Neural crest cell (in vitro differentiated cells): ENCODE measurements at places on chromosomes 2 and 18.

DNA sequence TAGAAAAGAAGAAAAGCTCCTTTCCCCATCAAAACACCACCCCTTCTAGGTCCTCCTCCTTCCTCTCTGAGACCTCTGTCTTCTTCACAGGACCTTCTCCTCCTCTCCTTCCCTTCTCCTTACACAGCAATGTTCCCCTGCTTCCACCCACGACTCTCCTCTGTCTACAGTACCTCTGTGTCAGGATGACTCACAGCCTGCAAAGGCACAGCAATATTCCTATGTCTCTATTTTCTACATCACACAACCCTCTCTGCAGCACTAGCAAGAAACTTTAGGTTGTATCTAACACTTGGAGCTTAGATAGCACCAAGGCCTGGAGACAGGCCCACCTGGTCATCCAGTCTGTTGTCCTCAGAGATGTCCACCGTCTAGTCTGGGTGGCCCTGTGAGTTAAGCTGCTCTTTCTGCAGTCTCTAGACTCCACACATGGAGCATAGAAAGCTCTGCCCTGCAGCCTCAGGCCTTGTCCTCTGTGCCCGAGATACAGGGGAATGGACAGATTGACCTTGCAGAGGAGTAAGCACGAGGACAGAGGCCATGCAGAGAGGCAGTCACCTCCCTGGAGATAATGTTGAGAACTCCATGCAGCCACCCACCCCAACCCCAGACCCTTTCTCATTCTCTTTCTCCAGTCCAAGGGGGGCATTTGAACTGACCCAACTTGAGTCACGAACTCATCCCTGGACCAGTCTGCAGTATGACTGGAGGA lies 212.0 kb downstream of the TNS1 start:
- H3K4me1 ChIP-seq: no peaks in the 10 kb centered on the region
- no peaks in the 10 kb centered on the region for H3K36me3 ChIP-seq
- H3K4me3 ChIP-seq: no peak overlapping the region
- DNase-seq: no peak
- no peak overlapping the region for H3K27ac ChIP-seq
- no peaks in the 10 kb centered on the region for H3K27me3 ChIP-seq

DNA sequence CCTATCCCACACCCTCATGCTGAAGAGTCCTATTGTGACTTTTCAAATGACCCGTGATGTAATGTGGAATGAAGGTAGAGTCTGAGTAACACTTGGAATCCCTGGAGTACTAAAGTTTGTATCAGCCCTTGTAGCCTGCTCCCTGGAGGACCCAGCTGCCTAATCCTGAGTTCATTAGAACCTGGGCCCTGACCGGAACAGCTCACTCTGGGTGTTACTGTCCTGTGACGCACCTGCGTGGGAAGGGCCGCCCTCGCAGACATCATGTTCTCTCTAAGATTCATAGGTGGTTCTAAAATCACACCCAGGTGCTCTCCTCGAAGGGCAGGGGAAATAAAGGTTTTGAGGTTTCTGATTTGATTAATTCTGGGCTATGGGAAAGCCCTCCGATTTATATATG lies 62.3 kb downstream of the NCK2 start:
- peaks cover 52% of the 10 kb centered on the region for H3K4me1 ChIP-seq
- H3K27me3 ChIP-seq: no peaks in the 10 kb centered on the region
- H3K4me3 ChIP-seq: no peak overlapping the region
- H3K27ac ChIP-seq: no peak overlapping the region
- H3K36me3 ChIP-seq: peaks cover 8% of the 10 kb centered on the region

DNA sequence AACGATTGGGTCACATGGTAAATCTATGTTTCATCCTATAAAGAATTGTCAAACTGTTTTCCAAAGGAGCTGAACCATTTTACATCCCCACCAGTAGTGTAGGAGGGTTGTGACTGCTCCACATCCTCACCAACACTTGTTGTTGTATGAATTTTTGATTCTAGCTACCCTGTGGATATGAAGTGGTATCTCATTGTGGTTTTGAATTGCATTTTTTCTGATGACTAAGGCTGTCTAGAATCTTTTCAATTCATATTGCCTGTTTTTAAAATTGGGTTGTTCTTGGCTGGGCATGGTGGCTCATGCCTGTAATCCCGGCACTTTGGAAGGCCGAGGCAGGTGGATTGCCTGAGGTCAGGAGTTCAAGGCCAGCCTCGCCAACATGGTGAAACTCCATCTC lies 44.5 kb downstream of the TXNL1 start:
- no peaks in the 10 kb centered on the region for H3K27me3 ChIP-seq
- H3K27ac ChIP-seq: no peak overlapping the region
- no peak for DNase-seq
- H3K4me3 ChIP-seq: no peak overlapping the region

DNA sequence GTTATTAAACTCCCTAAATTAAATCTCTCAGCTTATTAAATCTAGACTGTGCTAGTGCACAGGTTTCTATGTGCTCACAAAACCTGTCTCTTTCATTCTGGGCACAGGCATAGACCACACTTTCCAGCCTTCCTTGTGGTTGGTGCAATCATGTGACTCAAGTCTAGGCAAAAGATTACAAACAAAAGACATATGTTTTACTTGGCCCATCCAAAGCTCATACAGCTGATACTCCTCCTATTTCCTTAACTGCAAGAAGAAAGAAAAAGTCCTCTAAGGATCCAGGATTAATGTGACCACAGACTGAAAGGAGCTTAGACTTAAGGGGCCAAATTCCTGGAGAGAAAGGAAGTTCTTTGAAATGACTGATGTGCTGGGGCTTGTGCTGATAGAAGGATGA lies 731.3 kb upstream of the RAB6C start:
- peaks cover 16% of the 10 kb centered on the region for H3K4me1 ChIP-seq
- H3K27me3 ChIP-seq: no peaks in the 10 kb centered on the region
- no peak for DNase-seq
- H3K4me3 ChIP-seq: no peak overlapping the region

DNA sequence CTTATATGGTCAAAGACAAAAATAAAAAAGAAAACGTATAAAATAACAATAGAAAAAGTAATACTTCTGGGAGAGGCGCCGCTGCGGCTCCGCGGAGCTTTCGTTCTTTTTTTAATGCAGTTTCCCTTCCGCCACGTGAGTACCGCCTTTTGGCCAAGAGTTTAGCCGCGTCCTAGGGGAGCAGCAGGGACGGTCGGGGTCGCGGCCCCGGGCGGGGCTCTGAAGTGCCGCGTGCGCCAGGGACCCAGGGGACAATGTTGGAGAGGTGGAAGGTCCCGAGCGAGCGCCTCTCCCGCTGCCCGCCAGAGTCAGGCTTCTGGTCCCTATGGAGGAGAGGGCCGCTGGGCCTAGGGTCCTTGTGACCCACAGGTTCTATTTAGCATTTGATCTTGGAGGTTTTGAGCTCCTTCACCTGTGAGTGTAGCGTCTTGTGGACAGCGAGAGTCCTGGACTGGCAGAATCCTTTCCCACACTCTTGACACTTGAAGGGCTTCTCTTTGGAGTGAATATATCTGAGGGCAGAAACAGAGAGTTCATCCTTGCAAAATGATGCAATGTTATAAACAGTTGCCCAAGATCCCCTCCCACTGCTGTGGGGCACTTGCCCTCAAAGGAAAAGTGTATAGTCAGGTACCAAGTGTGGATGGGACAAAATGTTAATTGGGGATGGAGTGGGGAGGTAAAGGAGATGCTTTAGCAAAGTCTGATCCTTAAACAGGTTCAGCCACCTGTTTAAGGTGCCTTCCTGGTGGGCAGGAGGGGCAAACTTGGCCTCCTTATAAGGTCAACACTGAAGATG lies 6.3 kb downstream of the OSR1 start:
- H3K36me3 ChIP-seq: peaks cover 4% of the 10 kb centered on the region
- H3K4me1 ChIP-seq: peaks cover 22% of the 10 kb centered on the region
- H3K27ac ChIP-seq: no peak overlapping the region
- peaks cover 89% of the 10 kb centered on the region for H3K27me3 ChIP-seq
- H3K4me3 ChIP-seq: peak overlapping the region; percentile 27

- peak overlapping the region; percentile 96 for H3K27ac ChIP-seq
- DNase-seq: peak; percentile 13
- no peaks in the 10 kb centered on the region for H3K27me3 ChIP-seq
- no peak overlapping the region for H3K4me3 ChIP-seq
- H3K4me1 ChIP-seq: peaks cover 30% of the 10 kb centered on the region
- H3K36me3 ChIP-seq: no peaks in the 10 kb centered on the region
These were observed 124.0 kb downstream of the GAREM1 start for GRCh38 chr18:32346671-32347070.

DNA sequence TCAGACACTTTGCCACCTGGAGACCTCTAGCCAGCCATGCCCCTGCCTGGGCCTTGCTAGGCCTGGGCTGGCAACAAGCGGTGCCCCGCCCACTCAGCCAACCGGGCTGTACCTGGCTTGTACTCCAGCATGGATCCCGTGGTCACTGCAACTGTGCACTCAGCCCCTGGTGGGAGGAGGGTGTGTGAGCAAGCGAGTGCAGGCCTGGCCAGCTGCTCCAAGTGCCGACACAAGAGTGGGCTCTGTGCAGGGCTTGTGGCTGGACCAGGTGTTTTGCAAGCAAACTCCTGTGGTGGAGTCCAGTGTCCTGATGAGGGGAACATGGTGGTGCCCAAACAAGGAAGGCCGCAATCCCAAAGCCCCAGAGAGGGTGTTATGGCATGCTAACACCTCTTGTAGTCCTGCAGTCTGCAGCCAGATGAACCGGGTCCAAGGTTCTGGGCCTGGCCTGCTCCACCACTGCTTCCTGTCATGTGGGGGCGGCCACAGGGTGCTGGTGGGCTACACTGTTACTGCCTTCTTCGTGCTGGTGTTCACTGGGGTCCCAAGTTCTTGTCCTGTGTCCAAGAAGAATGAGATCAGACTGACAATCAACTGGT lies 60.1 kb upstream of the CD28 start:
- no peaks in the 10 kb centered on the region for H3K27me3 ChIP-seq
- peaks cover 18% of the 10 kb centered on the region for H3K4me1 ChIP-seq
- no peak for DNase-seq
- H3K4me3 ChIP-seq: no peak overlapping the region
- H3K36me3 ChIP-seq: no peaks in the 10 kb centered on the region

- no peaks in the 10 kb centered on the region for H3K36me3 ChIP-seq
- H3K27me3 ChIP-seq: no peaks in the 10 kb centered on the region
- H3K4me3 ChIP-seq: no peak overlapping the region
- no peak overlapping the region for H3K27ac ChIP-seq
These were observed 807.5 kb downstream of the MBD2 start for GRCh38 chr18:53417003-53417402.

- H3K4me3 ChIP-seq: peak overlapping the region; percentile 83
- no peak for DNase-seq
- H3K4me1 ChIP-seq: peaks cover 9% of the 10 kb centered on the region
- H3K27ac ChIP-seq: no peak overlapping the region
These were observed 1.6 kb upstream of the KCNJ3 start for GRCh38 chr2:154696810-154697417.

DNA sequence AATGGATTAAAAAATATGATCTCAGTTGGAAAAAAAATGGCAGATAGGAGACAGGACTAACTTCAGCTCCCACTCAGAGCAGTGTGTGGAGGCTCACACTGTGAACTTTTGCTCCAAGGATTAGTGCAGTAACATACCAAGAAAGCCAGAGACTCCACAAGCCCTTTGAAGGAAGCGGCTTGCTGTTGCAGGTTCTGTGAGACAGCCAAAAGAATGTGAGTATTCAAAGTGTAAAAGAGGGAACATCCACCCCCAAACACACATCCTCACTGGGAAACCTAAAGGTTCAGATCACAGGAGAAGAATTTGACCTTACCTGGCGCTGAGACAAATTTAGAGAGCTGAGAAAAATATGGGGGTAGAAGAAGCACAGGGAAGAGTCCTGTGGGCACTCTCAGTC lies 77.5 kb downstream of the FAM171B start:
- peaks cover 7% of the 10 kb centered on the region for H3K36me3 ChIP-seq
- peak overlapping the region; percentile 76 for H3K27ac ChIP-seq
- H3K27me3 ChIP-seq: no peaks in the 10 kb centered on the region
- H3K4me1 ChIP-seq: no peaks in the 10 kb centered on the region
- DNase-seq: no peak

DNA sequence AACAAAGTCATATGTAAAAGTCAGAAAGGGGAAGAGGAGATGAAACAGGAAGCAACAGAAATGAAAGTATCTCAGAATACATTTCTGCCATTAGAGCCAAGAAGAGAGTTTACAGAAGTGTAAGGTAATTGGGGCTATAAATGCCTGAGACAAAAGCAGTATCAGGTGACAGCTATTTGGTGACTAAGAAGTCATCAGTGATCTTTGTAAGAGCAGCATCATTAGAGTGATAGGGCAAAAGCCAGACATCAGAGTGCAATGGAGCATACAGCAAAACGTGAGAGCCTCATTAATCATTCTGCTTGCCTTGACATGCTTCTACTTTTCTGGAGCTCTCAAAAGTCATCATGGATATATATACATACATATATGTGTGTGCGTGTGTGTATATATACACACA lies 804.7 kb upstream of the PIK3C3 start:
- H3K4me1 ChIP-seq: peaks cover 15% of the 10 kb centered on the region
- H3K27ac ChIP-seq: no peak overlapping the region
- no peak overlapping the region for H3K4me3 ChIP-seq
- H3K36me3 ChIP-seq: no peaks in the 10 kb centered on the region
- DNase-seq: no peak

GRCh38 chr18:37499044-37499443 lies 66.6 kb downstream of the CELF4 start:
- H3K4me1 ChIP-seq: peaks cover 6% of the 10 kb centered on the region
- no peaks in the 10 kb centered on the region for H3K27me3 ChIP-seq
- no peak for DNase-seq

DNA sequence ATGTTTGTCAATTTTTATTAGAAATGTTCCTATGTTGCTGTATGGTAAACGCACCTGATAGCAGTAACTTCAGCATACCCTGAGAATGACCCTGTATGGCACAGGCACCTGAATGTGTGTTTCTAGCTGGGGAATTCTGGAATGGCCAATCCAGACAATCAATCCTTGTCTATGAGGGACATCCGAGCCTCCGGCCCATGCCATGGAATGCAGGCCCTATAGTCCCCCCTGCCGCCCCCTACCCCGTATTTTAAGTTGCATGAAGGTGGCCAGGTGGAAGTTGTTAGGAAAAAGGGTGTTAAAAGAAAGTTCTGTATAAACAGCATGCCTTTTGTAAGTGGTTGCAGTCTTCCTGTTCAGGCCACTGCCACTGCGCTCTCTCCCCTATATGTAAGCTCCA lies 595.9 kb downstream of the DSC3 start:
- no peaks in the 10 kb centered on the region for H3K4me1 ChIP-seq
- no peak for DNase-seq
- H3K27ac ChIP-seq: no peak overlapping the region
- H3K36me3 ChIP-seq: no peaks in the 10 kb centered on the region
- no peaks in the 10 kb centered on the region for H3K27me3 ChIP-seq

DNA sequence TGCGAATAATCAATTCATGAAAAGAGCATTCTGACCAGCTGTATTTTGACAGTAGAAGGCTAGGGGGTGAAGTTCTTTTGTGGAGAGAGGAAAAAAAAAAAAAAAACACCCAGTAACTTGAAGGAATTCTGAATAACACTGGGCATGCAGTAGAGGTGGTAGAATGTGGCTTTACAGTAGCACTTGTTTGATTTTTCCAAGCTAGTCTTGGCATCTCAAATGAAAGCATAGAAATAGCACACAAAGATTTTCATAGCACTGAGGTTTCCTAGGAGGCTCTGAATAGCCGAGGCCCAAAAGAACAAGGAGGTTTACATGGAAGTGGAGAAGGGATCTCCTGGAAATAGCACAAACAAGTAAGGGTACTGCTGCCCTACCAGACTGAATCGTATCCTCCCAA lies 470.2 kb upstream of the CDH20 start:
- H3K4me3 ChIP-seq: no peak overlapping the region
- H3K27me3 ChIP-seq: no peaks in the 10 kb centered on the region
- no peaks in the 10 kb centered on the region for H3K36me3 ChIP-seq

- H3K27me3 ChIP-seq: no peaks in the 10 kb centered on the region
- no peak overlapping the region for H3K4me3 ChIP-seq
- no peaks in the 10 kb centered on the region for H3K36me3 ChIP-seq
These were observed 90.2 kb upstream of the TMEM18 start for GRCh38 chr2:767440-767839.

- DNase-seq: no peak
- H3K36me3 ChIP-seq: no peaks in the 10 kb centered on the region
- no peaks in the 10 kb centered on the region for H3K27me3 ChIP-seq
- no peaks in the 10 kb centered on the region for H3K4me1 ChIP-seq
- no peak overlapping the region for H3K4me3 ChIP-seq
These were observed 19.6 kb downstream of the RDH14 start for GRCh38 chr2:18540872-18541271.
